ENCODE measurements at places on chromosomes 1 and 21. TPM values are rescaled to one million over a fixed set of nuclear protein-coding genes. Genes with fewer than 3 reads are reported as not detected.

- peak; percentile 90 for DNase-seq
- peaks cover 27% of the 10 kb centered on the region for H3K4me1 ChIP-seq
- H3K27me3 ChIP-seq: no peaks in the 10 kb centered on the region
- peaks cover 7% of the 10 kb centered on the region for H3K36me3 ChIP-seq
- H3K27ac ChIP-seq: peak within 1 kb of the TSS; percentile 93
- peak within 1 kb of the TSS; percentile 94 for H3K4me3 ChIP-seq
Measured at GRCh38 chr1:155911156-155912055, at the start of gene RIT1. TSS of gene RIT1 (minus strand) at chr1:155911349. CDS start at chr1:155910761, 588 bp downstream.

DNA sequence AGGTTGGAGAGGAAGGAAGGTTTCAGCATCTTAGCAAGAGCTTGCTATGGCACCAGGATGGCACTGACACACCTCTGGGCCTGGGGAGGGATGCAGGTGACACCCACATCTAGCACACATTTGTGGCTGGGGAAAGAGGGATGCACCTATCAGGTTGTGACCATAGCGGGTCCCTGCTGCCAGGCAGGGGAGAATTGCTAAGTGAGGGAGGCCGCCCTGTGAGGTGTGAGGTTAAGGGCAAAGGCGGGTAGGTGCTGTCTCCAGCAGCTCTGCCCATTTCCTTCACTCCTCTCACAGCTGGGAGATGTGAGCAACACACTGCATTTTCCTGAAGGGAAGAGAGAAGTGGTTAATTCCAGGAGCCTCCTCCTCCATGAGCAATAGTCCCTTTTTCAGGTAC is 83.2 kb upstream of the TLR5 start:
- DNase-seq: no peak
- no peaks in the 10 kb centered on the region for H3K36me3 ChIP-seq
- H3K4me3 ChIP-seq: no peak overlapping the region
- peaks cover 37% of the 10 kb centered on the region for H3K4me1 ChIP-seq

- H3K4me1 ChIP-seq: no peaks in the 10 kb centered on the region
- no peak for DNase-seq
- H3K27me3 ChIP-seq: no peaks in the 10 kb centered on the region
Measured at GRCh38 chr1:204249736-204250427, 36.1 kb upstream of the GOLT1A start.

FCRLA gene
- total RNA-seq: not detected

NCDN gene
- 23.7 TPM for total RNA-seq

LMX1A gene
- not detected for total RNA-seq

SLC16A4 gene
- 0.44 TPM for total RNA-seq

PLA2G4A gene
- 5.7 TPM for total RNA-seq

PRR9 gene
- total RNA-seq: not detected
